ENCODE measurements at places on chromosomes 5 and 9.

- DNase-seq = no peak
These were observed 53.9 kb upstream of the AFAP1L1 start for GRCh38 chr5:149217803-149218155.

DNA sequence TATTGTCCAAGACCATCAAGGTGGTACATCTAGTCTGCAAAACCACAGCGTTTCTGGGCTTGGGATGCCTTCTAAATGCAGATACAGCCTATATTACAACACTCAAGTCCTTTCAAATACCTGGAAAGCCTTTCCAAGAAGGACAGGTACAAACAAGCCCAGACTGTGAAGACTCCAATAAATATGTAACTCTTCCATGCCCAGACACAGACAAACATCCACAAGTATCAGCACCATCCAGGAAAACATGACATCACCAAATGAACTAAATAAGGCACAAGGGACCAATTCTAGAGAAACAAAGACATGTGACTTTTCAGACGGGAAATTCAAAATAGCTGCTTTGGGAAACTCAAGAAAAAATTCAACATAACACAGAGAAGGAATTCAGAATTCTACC lies 152.7 kb upstream of the POC5 start:
- DNase-seq = no peak

DNA sequence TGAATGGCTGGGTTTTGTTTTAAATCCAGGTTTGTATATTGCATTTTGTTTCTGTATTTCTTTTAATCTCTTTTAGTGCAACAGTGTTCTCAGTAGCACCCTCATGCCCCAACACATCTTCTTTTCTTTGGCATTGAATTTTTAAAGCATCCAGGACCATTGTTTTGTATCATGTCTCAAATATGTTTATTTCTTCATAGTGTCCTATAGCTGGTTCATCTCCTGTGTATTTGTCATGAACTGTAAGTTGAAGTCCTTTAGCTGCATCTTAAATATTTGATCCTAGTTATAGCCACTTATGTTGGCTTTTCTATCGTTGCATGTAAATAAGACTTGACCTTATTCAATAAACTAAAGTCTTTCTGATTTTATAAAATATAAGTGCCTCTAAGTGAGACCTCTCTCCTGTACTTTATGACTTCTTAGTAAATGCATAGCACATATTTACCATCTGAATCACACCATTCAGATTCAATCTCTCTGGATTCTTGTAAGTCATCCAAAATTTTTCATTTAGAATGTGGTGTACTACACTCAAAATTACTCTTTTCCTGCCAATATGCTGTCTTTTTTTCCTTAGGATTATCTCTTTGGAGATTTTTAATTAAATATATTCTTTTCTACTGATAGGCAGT lies 21.0 kb upstream of the ERCC6L2 start:
- DNase-seq = no peak

- DNase-seq = no peak
These were observed 64.7 kb upstream of the SELENOP start for GRCh38 chr5:42876375-42876844.

DNA sequence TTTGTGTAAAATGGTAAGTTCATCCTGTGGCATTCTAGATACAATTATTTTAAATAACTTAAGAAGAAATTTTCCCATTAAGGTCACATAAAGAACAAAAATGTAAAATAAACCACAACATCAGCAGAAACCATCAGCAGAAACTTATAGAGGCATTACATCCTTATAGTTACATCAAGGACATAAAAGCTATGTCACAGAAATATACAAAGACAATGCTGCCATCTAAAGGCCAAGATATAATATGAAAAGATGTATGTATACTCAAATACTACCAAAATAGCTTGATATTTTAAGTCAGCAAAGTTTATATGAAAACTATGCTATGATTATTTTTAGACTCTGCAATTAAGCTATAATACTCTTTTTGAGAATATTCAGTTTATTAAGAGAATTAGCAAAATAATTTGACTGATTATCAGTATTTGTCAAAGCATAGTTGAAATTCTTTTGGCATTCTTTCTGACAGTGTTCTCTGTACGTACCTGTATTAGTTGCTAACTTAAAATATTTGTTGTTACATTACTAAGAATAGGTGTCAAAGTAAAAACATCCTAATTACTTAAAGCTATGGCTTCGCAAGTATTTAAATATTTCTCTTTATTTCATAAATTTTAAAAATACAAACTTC lies 36.2 kb downstream of the FBXL17 start:
- DNase-seq = no peak

GRCh38 chr9:18502546-18502945 lies 28.6 kb downstream of the ADAMTSL1 start:
- no peak for DNase-seq

- no peak for DNase-seq
These were observed 40.6 kb upstream of the SLIT3 start for GRCh38 chr5:169341556-169341955.

- DNase-seq = no peak
These were observed 42.8 kb upstream of the RPS23 start for GRCh38 chr5:82320966-82321365.

Data from stimulated activated CD8-positive, alpha-beta memory T cell treated with anti-CD3 and anti-CD28 coated beads, Interleukin-4, amount 100 ng/mL, for 1 hour (primary cell).